ENCODE measurements at places on chromosomes 4 and X.

DNA sequence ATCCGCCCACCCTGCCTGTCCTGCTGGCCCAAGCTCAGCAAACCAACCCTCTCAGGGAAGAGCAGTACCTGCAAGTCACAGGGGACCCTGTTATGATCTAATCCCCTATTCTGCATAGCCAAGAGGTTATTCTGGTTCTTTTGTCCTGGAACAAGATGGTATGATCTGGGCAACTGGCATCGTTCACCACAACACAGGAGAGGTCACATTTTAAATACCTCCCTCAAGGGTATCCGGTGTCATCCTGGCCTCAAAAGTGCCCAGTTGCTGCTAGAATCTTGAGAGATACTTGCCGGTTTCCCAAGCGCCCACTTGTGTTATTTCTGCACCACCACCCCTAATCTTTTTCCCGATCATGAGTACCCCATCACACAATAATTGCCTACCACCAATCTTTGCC lies 497.5 kb downstream of the BCOR start:
- DNase-seq = no peak

GRCh38 chr4:16448241-16448840 lies 222.1 kb upstream of the TAPT1 start:
- DNase-seq = no peak

DNA sequence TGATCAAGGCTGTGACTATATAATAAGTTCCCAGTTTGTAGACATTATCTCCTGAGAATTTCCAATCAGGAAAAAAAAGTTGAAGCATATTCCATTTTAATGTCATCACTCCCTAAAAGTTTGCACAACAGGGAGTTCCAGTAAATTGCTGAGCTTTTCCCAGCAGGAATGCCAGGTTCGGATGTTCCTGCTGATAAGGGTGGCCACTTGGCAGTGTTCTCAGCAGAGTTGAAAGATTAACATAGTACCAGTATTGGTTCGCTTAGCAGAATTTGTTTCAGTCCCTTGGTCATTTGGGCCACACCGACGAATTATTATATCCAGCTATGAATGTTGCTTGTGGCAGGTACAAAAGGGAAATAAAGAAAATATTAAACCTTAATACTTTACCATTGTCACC lies 5.2 kb upstream of the CXCL2 start:
- no peak for DNase-seq

DNA sequence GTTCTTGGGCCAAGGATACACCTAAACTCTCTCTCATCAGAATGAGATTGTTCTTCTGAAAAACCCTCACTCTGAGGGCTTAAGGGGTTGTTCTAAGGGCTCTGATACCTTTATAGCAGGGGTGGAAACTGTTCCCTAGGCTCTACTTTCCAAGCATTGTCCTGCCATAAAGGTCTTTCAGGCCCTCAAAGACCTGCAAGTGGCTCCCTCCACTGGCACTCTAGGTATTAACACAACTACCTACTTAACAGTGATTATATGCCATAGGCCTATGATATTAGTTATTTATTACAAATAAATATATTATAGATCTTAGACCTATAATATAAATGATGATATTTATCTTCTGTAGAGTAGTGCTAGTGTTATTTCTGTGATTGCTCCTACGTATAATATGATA lies 473.7 kb upstream of the RPS6KA3 start:
- DNase-seq = no peak

- DNase-seq = no peak
Measured at GRCh38 chr4:93201471-93202096, 627.0 kb upstream of the ATOH1 start.

- DNase-seq = no peak
Measured at GRCh38 chr4:32778025-32778424, 2057.9 kb downstream of the PCDH7 start.

DNA sequence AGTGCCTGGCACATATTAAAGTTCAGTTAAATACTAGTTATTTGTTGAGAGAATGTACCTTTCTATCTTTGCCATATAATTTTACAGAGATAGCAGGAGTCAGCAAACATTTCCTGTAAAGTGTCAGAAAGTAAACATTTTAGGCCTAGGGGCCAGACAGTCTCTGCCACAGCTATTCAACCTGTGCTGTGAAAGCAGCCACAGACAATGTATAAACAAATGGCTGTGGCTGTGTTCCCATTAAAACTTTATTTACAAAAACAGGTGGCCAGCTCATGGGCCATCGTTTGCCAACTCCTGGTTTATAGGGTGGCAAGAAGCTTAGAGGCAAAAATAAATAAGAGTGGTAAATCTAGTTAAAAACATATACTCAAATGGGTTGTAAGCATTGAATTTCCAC lies 34.0 kb upstream of the BRS3 start:
- no peak for DNase-seq

- no peak for DNase-seq
Measured at GRCh38 chr4:2767705-2768074, 11.6 kb upstream of the TNIP2 start.

DNA sequence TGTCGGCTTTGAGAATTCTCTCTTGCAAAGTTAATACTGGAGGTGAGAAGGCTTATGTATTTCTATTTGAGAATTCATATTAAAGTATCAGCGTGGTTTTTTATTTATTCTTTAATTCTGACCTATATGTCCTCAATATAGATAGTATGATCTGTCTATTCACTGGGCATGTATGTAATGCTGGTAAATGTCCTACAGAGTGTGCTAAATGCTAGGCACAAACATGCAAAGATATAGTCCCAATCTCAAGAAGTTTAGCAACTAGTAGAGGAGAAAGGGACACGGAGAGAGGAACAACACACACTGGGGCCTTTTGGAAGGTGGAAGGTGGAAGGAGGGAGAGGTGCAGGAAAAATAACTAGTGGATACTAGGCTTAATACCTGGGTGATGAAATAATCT lies 11.0 kb upstream of the BMPR1B start:
- no peak for DNase-seq

- no peak for DNase-seq
Measured at GRCh38 chr4:169582203-169582602, 30.2 kb downstream of the NEK1 start.

DNA sequence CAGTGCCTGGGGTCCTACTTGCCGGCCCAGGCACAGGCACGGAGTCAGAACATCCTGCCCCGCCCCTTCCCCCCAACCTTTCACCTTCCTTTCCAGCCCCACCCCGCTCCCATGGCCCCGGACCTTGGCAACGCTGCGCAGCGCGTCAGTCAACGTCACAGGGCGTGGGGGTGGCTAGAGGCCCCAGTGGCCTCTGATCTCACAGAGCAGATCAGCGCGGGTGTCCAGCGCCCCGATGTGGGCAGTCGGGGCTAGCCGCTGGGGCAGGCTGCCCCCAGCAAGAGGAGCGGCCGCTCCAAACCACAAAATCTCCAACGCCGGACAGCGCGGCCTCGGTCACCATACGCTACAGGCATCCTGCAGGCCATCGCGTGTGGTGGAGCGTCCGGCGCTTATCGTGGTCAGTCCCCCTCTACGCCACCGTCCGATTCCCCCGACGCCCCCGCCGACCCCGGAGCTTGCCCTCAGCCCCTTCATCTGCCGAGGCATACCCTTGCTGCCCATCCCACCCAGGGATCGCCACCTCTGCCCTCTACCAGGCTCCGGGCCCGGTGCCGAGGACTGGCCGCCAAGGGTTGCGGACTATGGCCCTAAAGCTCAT lies 69.6 kb upstream of the APOOL start:
- DNase-seq = no peak

- no peak for DNase-seq
Measured at GRCh38 chrX:18920566-18920965, 63.3 kb downstream of the PHKA2 start.

DNA sequence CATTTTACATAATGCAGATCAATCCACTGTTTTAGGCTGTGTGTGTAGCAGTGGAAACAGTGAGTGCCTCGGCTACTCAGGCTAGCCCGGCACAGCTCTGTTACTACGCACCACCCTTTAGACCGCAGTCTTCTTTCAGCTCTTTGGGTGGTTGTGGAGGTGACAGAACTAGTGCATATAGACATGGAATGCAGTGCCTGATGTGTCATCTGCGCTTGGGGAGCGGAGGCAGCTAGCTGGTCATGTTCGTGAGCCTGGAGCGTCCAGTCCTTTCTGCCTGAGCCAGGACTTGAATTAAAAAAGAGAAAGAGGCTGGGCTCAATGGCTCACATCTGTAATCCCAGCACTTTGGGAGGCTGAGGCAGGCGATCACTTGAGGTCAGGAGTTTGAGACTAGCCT lies 4.8 kb downstream of the TBC1D14 start:
- no peak for DNase-seq

- DNase-seq = no peak
Measured at GRCh38 chrX:39519030-39519488, 578.7 kb downstream of the BCOR start.

DNA sequence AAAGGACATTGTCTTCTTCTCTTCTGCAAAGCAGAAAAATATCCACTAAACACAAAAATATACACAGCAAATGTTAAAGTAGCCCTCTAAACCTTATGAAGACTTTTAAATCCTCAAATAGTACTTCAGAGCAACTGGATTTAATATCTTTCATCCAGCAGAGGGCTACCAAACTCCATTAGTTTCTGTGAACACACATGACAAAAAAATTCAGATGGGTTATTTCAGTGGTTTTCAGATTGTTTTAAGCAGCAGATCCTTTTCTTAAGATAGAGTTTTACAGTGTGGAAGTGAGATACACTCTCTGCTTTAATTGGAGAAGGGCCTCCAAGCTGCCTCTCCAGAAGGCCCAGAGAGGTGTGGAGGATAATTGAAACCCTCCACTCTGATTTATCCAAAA lies 56.7 kb downstream of the ANK2 start:
- no peak for DNase-seq

DNA sequence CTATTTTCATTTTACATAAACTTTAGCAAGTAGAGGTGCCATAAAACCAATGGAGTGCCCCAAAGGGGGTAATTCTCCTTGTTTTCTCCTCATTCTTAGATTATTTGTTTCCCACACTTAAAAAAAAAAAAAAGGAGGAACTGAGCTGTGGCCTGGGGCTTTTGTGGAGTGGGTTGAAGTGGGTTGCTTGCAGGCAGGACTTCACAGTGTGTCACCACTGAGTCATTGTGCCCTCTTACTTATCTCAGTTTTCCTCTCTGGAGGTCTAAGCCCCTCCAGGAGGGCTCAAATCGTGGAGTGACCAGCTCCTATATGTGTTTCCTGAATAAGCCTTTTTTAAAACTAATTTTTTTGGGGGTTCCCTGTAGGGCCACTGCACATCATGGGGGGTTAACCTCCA lies 69.0 kb downstream of the SLC16A2 start:
- DNase-seq = no peak

DNA sequence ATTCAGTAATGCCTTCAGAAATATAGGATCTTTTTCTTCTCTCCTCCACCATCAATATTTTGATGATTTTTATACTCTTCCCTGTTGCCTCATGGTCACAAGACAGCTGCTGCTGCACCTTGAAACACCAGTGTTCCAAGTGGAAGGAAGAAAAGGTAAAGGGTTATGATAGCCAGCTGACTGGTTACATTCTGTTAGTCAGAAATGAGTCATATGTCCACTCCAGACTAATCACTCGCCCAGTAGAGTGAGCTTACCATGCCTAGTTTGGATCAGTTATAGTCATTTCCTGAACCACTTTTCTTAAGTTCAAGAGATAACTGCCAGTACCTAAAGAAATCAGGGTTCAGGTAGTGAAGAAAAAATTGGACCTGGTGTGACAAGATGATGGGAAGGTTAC lies 532.3 kb upstream of the SMIM31 start:
- no peak for DNase-seq

DNA sequence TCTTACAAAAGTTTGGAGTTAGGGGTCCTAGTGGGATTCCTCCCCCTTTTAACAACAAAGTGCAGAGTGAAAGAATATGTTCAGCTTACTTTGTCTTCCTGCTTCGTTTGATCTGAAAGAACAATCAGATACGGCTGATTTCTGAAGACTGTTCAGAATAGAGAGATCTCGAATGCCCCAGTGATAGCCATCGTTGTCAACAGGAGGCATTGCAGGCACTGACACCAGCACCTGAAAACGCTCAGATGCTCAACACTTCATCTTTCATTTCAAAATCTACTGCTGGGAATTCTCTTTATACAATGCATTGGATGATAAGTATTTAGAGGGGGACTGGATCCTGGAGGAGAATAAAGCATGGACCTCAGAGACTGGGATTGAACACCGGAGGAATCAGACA lies 186.3 kb upstream of the TENM3 start:
- no peak for DNase-seq

GRCh38 chr4:154184238-154184637 lies 307.4 kb downstream of the DCHS2 start:
- DNase-seq = no peak

GRCh38 chrX:118355225-118355920 lies 9.5 kb downstream of the WDR44 start:
- DNase-seq = no peak

DNA sequence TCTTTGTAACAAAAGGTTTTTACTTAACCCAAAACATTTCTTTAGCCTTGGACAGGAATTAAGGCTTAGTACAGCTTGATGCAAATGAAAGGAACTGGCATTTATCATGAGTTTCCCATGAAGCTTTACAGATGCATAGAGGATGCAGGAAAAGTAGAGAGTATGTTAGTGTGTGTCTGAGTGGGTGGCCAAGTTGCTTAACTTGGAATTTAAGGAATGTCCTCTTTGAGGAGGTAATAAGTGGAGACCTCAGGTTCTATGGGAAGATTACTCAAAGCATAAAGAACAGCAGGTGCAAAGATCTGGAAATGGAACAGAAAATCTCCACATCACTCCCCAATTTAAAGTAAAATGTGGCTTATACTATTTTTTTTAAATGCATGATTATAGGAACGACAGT lies 457.9 kb downstream of the KCNIP4 start:
- DNase-seq = no peak

GRCh38 chr4:34280131-34280530 lies 1964.2 kb downstream of the ARAP2 start:
- no peak for DNase-seq

GRCh38 chr4:51895158-51895557 lies 52.2 kb downstream of the DCUN1D4 start:
- no peak for DNase-seq
